ENCODE measurements at places on chromosomes 5 and 9.
A peak's percentile ranks its signal among the peaks of the same experiment; 100 is the strongest.

- no peak for DNase-seq
Measured at GRCh38 chr5:2744485-2744884, 7.0 kb downstream of the IRX2 start.

- DNase-seq, result no peak
Measured at GRCh38 chr5:52392321-52392720, 395.4 kb upstream of the ITGA1 start.

- no peak for DNase-seq
Measured at GRCh38 chr9:101498323-101498722, 35.3 kb upstream of the RNF20 start.

DNA sequence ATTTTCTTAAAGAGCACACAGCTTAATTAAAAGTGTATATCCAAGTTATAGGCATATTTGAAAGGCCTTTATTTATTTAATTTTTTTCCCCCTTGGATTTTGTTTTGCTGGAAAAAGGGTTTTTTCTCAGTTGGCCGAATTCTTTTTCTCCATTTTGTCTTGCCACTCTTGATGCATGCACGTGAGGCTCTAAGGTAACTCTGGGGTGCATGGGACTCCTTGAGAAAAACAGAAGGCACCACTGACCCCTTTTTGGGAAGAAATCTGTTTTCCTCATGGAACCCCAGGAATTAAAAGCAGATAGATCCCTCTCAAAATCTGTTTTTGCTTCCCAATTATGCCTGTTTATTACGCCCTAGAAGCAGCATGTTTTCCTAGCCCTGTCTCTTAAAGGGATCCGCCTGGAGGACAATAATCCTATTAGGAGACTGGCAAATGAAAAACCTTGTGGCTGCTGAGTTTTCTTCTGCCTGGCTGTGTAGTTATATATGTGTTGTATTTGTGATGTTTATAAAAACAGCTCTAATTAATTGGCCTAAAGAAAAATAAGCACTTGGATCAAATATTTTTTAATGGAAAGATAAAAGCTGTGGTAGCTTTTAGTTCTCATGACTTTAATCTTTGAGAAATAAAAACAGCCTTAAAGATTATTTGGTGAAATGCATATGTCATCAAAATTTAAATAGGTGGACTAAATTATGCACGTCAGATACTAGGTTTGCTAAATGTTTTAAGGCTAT is 435.1 kb upstream of the CDH9 start:
- no peak for DNase-seq

- no peak for DNase-seq
Measured at GRCh38 chr5:403995-404394, 39.0 kb upstream of the EXOC3 start.

DNA sequence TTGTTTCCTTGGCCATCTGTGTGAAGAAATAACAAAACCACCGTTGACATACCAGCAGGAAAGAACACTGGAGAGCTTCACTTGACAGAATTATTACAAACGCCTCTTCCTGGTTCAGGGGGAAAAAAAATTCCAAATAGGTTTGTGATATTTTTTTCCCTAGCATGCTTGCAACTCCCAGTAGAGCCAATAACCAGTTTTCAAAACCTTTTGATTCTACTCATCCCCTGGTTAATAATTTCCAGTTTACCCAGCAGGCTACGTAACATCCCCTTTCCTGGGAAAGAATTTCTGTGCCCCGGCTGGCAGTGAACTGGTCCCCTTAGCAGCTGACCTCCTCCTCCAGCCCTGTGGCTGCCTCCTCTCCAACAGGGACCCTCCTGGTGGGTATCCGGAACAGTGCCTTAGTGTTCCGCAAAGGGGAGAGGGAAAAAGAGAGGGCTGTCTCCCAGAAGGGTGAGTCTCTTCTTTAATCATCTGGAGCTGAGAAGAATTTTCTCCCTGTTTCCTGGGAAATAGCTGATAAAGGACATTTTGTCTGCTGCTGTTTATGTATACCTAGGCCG is 72.8 kb upstream of the BOD1 start:
- no peak for DNase-seq

DNA sequence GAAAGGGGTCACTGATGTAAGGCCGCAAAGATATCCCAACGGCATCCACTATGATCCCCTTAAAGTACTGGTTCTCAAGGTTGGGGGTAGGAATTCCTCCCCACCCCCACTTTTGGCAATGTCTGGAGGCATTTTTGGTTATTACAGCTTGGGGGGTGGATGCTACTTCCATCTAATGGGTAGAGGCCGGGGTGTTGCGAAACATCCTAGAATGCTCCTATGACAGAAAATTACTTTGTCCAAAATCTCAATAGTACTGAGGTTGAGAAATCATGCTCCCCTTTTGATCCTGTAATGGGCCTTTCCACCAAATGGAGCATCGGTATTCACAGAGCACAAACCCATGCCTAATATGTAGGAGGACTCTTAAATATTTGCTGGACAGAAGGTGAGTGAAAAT is 20.8 kb upstream of the TCERG1 start:
- no peak for DNase-seq

DNA sequence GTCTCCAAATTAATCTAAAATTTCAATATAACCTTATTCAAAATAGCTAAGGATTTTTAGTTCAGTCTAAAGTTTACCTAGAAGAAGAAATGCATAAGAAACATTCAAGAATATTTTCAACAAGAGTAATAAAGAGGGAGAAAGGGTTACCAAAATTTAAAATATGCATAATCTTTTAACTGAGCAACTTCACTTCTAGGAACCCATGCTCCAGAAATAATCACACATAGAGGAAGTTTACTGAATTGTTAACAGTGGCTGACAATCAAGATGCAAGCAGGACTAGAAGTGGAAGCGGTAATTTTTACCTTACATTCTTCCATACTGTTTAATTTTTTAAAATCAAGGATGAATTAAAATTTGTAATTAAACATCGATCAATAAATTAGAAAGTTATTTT is 1.9 kb downstream of the PJA2 start:
- DNase-seq, result no peak

- no peak for DNase-seq
Measured at GRCh38 chr5:34660444-34660843, 4.3 kb downstream of the RAI14 start.

DNA sequence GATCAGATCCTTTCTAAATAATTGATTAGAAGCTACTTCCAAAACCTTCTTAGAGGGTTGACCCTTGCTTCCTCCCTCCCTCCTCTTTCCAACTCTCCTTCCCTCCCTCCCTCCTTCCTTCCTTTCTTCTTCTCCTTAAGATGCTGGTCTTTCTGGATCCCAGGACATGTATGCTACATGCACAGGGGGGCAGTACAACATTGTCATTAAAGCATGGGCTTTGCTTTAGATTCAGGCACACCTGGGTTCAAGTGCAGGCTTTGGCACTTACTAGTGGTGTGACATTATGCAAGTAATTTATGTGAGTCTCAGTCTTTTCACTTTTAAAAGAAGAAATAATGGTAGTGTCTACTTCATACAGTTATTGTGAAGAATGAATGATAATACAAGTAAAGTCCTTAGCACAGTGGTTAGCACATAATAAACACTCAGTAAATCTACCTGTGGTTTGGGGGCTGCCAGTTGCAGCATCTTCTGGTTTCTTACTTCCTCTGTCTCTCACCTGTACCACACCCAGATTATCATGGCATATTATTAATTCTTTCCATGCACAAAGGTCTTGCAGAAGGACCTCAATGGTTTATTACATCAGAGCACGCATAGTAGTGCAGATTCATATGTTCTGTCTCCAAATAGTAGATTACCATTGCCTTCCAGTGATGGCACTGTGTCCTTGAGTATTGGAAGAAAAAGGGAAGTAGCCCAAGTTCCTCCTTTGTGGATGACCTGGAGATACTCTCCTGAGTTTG is 154.1 kb downstream of the ARHGAP26 start:
- no peak for DNase-seq

DNA sequence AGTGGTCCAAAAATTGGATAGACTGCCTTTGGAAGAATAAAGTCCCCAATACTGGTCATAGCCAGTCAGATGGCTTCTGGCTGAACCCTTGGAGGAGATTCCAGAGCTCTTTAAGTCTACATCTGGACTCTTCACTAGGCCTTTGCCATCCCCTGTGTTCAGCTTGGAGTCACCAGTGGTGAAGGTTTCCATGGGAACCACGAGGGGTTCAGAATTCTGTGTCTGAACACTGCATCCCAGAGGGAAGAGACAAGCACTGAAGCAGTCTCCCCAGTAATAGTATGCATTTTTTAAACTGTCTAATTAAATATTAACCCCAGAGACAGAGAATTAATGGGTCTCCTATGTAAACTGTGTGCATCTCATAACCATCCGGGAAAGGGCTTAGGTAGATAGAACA is 38.2 kb downstream of the POU4F3 start:
- no peak for DNase-seq

- no peak for DNase-seq
Measured at GRCh38 chr9:2359891-2360471, 261.6 kb upstream of the VLDLR start.

GRCh38 chr9:128251732-128252100 is 24.1 kb downstream of the GOLGA2 start:
- DNase-seq, result no peak

GRCh38 chr9:127140842-127141675 is 18.6 kb upstream of the ANGPTL2 start:
- DNase-seq, result no peak

DNA sequence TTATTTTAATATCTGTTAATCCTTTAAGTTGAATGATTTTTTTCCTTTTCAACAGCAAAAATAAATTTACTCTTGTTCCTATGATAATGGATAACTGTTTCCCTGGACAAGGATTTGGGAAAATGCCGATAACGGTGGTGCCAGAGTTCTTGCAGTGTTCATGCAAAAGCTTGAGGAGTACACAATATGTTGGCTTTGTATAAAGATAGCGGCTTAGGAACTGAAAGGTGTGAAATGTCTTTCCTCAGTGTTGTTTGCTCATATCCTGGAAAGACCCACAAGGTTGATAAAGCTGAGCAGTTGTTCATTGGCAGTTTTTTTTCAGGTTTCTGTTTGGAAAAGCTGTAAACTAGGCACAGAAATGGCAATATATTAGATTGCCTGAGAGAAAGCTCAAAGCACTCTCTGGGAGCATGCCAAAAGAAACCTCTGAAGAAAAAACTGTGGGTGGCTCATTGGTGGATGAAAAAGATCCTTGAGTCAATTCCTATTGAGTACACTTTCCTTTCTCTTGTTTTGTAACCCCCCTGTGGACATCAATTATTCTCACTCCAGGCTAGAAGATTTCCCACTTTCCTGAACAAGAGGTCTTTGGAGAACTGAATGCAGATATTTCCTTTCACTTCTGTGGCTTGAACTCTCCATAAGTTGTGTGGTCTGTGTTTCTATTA is 117.2 kb upstream of the RGMB start:
- DNase-seq, result no peak

GRCh38 chr9:33287087-33287490 is 3.2 kb upstream of the NFX1 start:
- no peak for DNase-seq

- DNase-seq, result peak; percentile 46
Measured at GRCh38 chr5:73625944-73626811, at the start of gene ARHGEF28. ARHGEF28 (plus strand) TSS chr5:73626196; CDS start chr5:73684852, 58,656 bp downstream.

GRCh38 chr5:63164339-63164738 is 585.7 kb downstream of the LRRC70 start:
- DNase-seq, result no peak

DNA sequence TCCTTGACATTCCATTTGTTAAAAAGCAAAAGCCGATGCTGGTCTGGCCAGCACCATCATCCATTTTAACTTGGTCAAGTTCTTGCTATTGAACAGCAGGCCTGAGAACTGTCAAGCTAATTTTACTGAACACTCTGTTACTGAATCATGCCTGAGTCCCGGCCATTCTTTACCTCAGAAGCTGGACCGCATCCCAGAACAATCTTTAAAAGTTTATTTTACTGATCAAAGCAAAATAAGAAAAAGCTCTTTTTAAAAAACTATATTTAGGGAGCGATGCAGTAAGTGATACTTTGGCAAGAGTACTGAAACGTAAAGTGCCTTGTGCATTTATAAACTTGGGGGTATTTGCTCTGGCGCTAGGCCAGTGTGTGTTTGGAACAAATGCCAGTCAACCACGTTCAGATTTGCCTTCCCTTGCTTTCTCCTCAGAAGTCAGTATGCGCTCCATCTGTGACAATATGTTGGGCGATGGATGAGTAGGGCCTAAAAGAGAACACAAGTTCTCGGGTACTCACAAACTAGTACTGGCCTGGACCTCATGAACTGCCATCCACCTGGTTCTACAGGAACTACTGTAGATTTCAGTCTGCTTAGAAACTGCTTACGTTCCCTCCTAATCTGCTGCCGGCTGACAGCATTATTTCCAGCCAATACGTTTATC is 161.9 kb downstream of the MAPKAP1 start:
- DNase-seq, result no peak

GRCh38 chr9:1804128-1804865 is 210.8 kb upstream of the SMARCA2 start:
- no peak for DNase-seq

- DNase-seq, result no peak
Measured at GRCh38 chr5:176381979-176382378, 6.4 kb downstream of the NOP16 start.

- DNase-seq, result no peak
Measured at GRCh38 chr9:99109522-99109921, 4.6 kb downstream of the TGFBR1 start.

- DNase-seq, result peak; percentile 39
Measured at GRCh38 chr9:6184749-6185645, 30.6 kb upstream of the IL33 start.

GRCh38 chr5:57442080-57442839 is 40.4 kb downstream of the ACTBL2 start:
- DNase-seq, result no peak

- DNase-seq, result no peak
Measured at GRCh38 chr9:129232839-129233591, 55.0 kb upstream of the IER5L start.

GRCh38 chr9:109143881-109144562 is 23.0 kb downstream of the FRRS1L start:
- DNase-seq, result no peak

- peak; percentile 80 for DNase-seq
Measured at GRCh38 chr9:127916720-127917581, at the start of gene ST6GALNAC4. ST6GALNAC4 (minus strand) TSS chr9:127917041; CDS start chr9:127916419, 622 bp downstream.

DNA sequence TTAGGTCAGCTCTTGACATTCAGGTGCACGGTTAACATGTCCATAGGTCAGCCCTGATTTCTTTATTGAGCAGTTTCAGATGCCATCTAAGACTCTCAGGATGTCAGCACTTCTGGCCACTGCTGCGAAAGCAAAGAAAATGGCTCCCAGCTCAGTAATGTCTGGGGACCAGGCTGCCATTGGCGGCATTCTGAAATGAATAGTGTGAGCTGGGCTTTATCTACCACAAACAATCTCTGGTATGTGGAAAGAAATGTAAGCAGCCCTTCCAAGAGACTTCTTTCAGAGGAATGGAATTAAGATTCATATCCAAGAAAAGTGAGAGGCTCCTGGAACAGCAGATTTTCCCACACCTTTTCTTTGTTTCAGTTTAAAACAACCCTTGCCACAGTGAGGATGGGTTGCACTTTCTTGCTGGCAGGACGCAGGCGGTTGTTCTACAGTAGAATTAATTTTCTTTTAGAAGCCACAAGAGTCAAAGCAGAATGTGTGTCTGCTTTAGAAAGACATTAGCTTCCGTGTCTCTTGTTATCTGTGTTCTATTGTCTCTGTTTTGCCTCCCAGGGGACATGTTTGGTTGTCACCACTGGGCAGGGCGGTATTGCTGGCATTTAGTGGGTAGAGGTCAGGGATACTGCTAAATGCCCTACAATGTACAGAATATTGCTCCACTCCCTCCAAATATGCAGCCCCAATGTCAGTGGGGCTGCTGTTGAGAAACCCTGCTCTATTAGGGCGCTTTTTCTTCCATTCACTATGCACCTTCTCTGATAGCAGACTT is 149.9 kb upstream of the ANKH start:
- no peak for DNase-seq
